ENCODE measurements at places on chromosomes 5 and 9.

DNA sequence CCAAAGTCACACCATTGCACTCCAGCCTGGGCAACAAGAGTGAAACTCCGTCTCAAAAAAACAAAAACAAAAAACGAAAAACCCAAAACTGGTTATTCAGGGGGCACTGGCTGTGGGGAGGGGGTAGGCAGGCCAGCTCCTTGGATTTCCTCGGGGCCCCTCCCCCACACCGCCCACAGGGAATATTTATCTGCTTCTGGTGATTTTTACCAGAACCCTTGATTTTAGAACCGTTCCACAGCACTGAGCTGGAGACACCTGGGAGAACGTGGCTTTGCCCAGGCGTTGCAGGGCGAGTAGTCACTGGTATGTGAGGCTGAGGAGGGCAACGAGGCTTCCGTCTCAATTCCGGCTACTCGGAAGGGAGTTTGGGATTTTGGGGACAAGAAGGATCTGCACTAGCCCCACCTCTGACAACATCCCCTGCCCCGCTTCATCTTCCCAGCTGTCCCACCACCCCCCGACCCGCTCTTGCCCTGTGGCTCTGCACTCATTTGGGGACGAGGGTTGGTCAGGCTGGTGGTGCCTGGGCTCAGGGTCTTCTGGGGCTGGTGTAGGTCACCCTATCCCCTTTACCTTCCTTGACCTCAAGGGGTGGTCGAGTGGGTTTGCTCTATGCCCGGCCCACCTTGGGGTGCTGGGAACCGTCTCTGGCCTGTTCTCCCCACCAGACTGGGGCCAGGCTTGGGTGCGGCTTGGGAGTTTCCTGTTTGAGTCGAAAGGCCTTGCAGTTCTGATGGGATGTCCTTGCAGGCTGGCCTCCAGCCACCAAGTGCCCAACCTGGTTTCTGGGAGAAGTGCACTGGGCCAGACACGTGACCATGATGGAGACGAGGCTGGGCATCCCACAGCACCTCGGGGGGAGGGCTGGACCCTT is 3.5 kb downstream of the AHRR start:
- no peak for DNase-seq

DNA sequence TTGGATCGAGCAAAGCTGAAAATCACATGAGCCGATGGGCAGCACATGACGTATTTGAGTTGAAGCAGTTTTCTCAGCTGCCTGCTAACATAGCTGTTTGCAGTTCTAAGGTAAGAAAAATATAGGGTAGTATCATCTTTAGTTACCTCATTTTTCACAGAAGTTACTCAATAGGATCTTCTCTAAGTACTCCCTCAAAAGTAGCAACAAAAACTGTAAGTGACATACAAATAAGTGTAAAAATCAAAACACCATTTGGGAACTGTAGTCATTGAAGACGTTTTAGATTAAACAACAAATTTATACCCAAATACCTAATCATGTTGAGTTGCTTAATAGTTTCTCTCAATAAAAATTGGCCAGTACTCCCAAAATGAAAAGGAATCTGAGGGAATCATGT is 102.6 kb downstream of the ERCC6L2 start:
- DNase-seq, result no peak

DNA sequence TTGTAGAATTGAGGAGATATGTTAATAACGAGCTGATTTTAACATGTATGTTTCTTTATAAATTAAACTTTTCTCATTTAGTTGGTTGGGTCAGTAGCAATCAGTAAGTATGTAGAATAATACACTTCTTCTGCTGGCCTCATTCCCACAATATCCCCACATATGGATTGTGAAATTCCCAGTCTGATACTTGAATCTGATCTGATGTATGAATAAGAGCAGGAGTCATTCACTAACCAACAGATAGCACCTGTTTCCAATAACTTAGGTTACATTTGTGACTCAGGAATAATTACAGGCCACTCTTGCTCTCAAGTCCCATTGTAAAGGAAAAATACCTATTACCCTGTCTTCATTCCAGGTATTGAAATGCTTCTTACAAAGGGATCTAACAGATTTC is 23.9 kb downstream of the SLC36A1 start:
- DNase-seq, result no peak

DNA sequence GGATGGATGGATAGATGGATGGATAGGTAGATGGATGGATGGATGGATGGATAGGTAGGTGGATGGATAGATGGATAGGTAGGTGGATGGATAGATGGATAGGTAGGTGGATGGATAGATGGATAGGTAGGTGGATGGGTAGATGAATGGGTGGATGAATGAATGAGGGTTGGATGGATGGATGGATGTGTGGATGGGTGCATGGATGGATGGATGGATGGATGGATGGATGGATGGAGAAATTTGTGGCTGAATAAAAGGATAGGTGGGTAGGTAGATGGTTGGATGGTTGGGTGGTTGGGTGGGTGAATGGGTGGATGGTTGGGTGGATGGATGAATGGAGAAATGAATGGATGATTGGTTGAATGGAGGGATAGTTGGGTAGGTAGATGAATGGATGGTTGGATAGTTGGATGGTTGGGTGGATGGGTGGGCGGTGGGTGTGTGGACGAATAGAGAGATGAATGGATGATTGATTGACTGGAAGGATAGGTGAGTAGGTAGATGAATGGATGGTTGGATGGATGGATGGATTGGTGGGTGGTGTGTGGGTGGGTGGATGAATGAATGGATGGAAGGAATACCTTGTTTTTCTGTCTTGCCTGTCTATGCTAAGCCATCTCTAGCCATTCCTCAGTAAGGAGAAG is 71.0 kb upstream of the ASS1 start:
- no peak for DNase-seq

DNA sequence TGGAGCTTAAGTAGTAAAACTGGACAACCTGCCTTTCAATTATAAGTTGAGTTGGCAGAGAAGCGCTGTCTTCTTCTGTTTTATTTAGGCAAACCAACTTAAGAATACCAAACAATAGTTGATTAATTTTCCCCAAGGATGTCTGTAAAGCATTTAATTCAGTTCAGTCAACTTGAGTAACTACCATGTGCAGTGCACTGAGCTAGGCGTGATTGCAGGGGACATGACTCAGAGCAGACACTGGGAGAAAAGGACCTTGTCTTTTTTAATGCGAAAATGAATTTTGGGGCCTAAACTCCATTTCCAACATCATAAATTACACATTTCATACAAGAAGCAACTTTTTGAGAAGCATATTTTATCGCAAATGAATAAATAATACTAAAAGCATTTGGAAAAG is 66.3 kb downstream of the FBXL7 start:
- DNase-seq, result no peak

GRCh38 chr5:139636975-139637408 is 11.2 kb upstream of the CXXC5 start:
- no peak for DNase-seq

- DNase-seq, result no peak
Observed at GRCh38 chr5:150118561-150119229, 32.3 kb upstream of the CSF1R start.

DNA sequence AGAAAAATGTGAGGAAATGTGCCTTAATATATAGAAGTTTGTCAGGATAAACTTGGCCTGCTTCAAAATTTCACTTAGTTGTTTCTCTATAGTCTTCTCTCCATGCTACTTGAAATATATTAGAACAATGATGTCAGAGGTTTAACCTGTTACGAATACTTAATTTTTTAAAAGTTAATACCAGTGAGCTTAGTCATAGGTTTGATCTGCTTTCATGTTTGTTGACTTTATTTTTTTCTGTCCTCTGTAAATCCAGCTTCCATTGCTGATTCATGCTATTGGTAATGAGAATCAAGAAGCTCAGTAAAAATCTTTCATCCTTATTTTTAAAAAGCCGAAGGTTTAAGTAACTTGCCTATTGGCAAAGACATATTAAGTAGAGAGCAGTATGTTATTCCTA is 27.9 kb downstream of the BDP1 start:
- peak; percentile 67 for DNase-seq

DNA sequence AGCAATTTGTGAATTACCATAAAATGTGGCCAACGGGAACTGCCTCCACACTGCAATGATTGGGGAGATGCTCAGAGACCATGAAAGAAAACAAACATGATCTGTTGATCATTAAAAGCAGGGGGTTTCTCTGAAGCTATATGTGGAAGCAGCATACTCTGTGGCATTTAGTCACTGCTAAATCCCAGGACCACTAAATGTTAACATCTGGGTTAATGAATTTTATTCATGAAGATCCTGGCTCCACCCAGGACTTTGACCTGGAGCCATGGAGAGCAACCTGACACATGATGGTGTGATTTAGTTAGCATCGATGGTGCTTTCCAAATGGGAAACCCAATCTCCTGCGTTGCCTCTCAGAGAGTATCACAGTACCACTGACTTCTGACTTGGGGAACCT is 497.8 kb downstream of the AGTPBP1 start:
- no peak for DNase-seq

- no peak for DNase-seq
Observed at GRCh38 chr9:9142001-9142400, 1342.4 kb upstream of the DMAC1 start.

DNA sequence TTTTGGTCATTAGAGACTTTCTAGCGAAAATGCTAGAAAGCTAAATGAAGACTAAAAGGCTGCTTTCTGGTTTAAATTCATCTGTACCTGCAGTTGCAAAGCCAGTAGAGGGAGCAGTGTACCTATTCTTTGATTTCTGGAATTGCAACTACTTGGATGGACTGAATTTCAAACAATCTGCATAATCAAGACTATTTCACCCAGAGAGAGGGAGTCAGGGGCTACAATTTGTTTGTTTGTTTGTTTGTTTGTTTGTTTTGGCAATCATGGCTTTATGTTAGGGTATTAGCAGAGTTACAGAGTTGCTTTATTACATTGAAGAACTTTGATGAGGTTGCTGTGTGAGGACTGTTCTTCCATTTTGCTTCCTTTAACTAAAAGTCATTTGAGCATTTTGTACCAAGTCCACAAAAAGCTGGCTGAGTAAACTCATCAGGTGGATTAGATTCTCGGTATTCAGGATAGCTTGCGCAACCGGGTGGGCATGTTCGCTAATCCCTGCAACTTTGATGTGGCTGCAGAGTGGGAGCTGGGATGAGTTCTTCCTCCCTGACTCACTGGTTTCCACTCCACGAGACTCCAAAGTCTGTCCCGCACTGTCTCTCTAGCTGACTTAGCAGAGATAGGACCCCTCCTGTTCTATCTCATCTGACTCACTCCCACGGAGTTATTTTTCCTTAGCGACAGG is 80.0 kb upstream of the TUT7 start:
- peak; percentile 34 for DNase-seq

DNA sequence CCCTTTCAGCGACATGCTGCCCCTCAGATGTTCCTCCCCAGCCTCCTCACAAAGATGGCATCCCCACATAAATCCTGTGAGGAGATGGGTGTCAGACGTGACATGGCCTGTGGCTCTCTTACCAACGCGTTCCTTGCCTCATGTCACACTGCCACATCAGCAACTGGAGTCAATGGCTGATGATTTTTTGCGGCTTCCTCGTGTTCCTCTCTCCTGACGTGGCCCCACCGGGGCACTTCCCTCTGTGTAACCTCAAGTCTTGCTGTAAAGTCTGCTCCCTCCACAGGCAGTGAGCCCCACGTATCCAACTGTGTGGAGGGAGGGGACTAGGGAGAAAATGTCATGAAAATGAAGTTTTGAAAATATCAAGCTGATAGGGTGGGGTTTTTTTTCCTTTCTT is 53.2 kb upstream of the SHISAL2B start:
- no peak for DNase-seq

DNA sequence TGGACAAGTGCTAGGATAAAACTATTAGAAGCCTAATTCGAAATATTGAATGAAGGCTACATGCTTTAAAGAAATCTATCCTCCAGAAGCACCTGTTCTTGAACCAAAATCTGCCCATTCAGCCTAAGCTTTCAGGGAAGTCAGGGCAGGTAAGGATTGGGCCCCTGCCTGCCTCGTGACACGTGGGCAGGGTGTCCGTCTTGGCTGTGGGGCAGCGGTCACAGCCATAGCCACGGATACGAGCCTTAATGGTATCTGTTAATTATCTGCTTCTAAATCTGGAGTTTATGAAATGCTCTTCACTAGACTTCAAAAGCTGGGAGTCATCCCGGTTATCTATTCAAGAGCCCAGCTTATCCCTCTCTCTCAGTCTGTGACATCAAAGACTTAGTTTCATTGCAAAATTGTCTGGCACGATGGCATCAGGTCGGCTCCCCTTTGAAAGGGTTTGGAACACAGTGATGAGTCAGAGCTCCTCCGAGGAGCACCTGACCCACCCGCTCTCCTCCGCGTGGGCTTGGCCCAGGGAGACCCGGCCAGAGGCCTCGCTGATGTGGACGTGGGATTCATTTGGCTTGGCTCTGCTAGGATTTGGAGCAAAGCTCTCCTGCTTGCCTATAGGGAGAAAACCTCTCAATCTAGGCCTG is 135.9 kb downstream of the MACROH2A1 start:
- DNase-seq, result peak; percentile 73

DNA sequence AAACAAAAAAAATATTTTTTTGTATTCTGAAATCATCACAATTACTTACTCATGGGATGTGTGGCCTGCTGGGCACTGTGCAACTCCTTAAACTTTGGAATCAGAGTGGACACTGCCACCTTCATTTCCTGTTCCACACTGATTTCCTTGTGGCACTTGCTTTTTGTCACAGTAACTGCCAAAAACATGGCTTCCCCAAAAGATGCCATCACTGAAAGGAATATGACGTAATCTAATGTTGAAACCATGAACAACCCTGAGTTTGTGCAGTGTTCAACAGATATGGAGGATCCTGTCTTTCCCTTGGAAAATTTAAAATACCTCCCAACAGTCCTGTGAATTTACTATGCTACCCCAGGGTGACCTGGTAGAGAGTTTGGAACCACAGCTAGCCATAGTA is 12.6 kb upstream of the IL12B start:
- no peak for DNase-seq

GRCh38 chr5:126016256-126016655 is 407.0 kb upstream of the GRAMD2B start:
- DNase-seq, result no peak

DNA sequence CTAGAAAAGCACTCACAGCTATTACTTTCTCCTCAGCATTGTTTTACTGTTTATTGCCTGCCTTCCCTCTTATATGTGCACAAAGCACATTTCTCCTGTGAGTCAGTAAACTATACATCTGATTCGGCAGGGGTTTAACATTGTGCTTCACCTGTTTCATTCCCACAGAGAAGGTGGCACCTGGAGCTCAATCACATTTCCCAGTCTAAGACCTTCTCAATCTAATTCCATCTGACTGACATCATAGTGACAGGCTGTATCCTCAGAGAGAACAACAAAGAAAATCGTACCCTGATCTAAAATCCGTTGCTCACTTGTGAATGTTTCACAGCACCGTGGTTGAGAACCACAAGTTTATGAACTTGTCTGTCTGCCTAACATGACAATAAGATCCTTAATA is 92.4 kb upstream of the CAST start:
- DNase-seq, result no peak

- DNase-seq, result no peak
Observed at GRCh38 chr9:93673021-93673838, 96.8 kb downstream of the PHF2 start.

- no peak for DNase-seq
Observed at GRCh38 chr5:103369125-103370120, 110.9 kb downstream of the MACIR start.
